WTC11 (cell line): ENCODE measurements at places on chromosomes 16 and 17. TPM values are rescaled to one million over a fixed set of nuclear protein-coding genes. Genes with fewer than 3 reads are reported as not detected.

DNA sequence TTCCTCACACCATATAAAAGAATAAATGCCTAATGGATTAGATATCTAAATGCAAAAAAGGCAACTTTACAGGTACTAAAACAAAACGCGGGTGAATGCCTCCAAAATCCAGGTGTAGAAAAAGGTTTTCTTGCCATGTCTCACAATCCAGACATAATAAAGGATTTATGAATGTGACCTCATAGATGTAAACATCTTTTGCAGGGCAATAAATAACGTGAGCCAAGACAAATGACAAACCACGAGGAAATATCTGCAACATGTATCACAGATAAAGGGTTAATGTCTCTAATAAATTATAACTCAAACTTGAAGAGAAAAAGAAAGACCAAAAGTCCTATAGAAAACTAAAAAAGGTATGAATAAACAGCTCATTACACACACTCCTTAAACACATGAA lies 180.7 kb downstream of the PARN start:
- no peaks in the 10 kb centered on the region; the same call in 1 of the 2 replicates for H3K36me3 ChIP-seq
- H3K27me3 ChIP-seq = no peaks in the 10 kb centered on the region
- H3K27ac ChIP-seq = 0 out of 2 replicates have a peak overlapping the region, but pooled peaks have one; percentile 16
- H3K4me3 ChIP-seq = no peak overlapping the region
- peaks cover 13% of the 10 kb centered on the region for H3K4me1 ChIP-seq

GRCh38 chr16:58236831-58237230 lies 38.9 kb upstream of the CSNK2A2 start:
- H3K4me1 ChIP-seq = peaks cover 15% of the 10 kb centered on the region
- peak overlapping the region; percentile 90 for H3K4me3 ChIP-seq
- peak overlapping the region; percentile 35 for H3K27ac ChIP-seq
- H3K27me3 ChIP-seq = peaks cover 26% of the 10 kb centered on the region

The GCGR gene
- 0.85 to 1.4 TPM (median 1.4 TPM) in 3 replicates for total RNA-seq

- H3K36me3 ChIP-seq = no peaks in the 10 kb centered on the region
- H3K27me3 ChIP-seq = peaks cover 2% of the 10 kb centered on the region; the same call in 1 of the 2 replicates
- no peak overlapping the region for H3K4me3 ChIP-seq
- DNase-seq = no peak
Measured at GRCh38 chr17:4422864-4423263, 10.9 kb upstream of the SPNS3 start.

DNA sequence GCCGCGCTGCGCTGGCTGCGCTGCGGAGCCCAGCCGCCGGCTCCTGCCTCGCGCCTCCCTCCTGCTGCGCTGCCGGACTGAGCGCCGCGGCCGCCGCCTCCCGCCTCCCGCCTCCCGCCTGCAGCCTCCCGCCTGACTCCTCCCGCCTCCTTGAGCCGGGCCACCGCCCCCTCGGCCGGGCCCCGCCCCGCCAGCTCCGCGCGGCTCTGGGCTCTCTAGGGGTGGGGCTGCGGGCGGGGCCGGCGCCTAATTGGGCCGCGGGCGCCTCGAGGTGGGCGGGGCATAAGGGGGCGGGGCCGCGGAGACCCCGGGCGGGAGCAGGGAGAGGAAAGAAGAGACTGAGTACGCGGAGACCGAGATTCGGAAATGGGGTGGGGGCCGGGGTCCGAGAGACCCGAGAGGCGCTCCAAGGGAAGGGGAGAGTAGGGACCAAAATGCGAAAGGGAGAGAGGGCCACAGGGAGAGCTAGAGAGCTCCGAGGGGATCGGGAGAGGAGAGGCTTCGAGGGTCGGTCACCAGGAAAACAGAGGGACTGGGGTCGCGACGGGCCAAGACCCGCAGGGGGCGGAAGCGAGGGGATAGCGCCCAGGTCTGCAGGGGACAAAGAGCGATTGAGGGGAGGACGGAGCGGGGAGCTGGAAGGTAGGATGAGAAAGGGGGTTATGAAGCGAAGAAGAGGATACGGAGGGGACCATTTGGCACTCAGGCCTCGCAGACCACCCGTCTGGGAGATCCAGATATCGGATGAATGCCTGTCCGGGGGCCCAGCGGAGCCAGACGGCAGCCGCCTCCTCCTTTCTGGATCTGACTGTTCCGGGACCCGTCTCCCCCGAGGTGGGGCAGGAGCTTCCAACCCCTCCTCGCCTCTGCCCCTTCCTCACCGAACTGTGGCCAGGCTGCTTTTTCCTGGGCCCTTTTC lies at the start of gene C1QL1:
Gene C1QL1 (minus strand): TSS at position 79 of the 919 bp plus-strand sequence. CDS start 255 bp downstream, outside the sequence.
- H3K4me3 ChIP-seq = peak within 1 kb of the TSS; percentile 92
- peaks cover 69% of the 10 kb centered on the region for H3K27me3 ChIP-seq
- no peaks in the 10 kb centered on the region for H3K36me3 ChIP-seq

DNA sequence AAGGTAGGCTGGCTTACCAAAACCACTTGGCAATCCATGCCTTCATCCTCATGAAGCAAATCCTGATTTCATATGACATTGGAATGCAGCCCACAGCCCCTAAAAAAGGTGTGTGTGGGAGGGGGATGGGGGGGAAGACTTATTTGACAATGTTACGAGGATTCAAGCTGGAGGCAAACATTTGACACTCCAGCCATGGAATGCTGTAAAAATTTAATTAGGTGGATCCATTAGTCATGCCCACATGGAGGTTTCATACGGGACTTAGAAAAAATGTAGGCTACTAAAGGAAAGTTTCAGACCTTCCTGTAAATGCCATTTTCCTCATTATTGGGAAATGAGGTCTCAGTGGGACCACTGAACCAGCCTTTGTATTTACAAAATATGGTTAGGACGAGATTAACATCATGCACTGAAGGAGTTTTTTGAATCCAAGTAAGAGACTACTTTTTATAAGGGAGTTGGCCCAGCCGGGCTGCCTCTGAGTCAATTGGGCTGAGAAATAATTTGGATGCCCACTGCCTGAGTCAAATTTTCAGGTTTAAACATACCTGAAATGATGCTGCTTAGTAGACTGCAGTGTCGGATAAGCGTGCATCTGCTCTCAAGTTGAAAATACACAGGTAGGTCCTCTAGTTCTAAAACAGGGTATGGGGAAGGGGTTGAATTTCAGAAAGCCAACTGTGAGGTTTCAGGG lies 44.6 kb upstream of the MAF start:
- no peaks in the 10 kb centered on the region for H3K36me3 ChIP-seq
- H3K27ac ChIP-seq = no peak overlapping the region
- H3K27me3 ChIP-seq = no peaks in the 10 kb centered on the region; the same call in 1 of the 2 replicates
- no peak overlapping the region for H3K4me3 ChIP-seq
- DNase-seq = no peak

- H3K27ac ChIP-seq = no peak overlapping the region
- peak; percentile 50 for DNase-seq
- H3K27me3 ChIP-seq = peaks cover 53% of the 10 kb centered on the region
- H3K4me1 ChIP-seq = peaks cover 26% of the 10 kb centered on the region
Measured at GRCh38 chr16:31331141-31331764, 23.7 kb upstream of the ITGAX start.

- peak overlapping the region; percentile 81 for H3K4me3 ChIP-seq
- no peak for DNase-seq
- H3K27me3 ChIP-seq = peaks cover 4% of the 10 kb centered on the region
- no peak overlapping the region for H3K27ac ChIP-seq
- peaks cover 16% of the 10 kb centered on the region for H3K4me1 ChIP-seq
Measured at GRCh38 chr16:27269300-27270150, 953 bp upstream of the NSMCE1 start.

The AURKB gene
- total RNA-seq = 180 to 215 TPM (median 183 TPM) in 3 replicates

DNA sequence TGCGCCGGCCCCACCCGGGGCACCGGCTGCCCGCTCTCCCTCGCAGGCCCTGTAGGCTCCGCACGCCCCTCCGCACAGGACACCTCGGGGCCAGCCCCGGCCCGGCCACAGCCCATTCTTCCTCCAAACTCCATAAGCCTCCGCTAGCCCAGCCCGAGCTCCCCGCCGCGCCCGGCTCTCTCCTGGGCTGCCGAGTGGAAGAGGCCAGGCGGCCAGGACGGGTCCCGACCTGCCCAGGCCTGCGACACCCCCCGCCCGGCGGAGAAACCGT lies 397 bp downstream of the NCOR1 start:
- H3K27ac ChIP-seq = no peak overlapping the region
- H3K27me3 ChIP-seq = no peaks in the 10 kb centered on the region
- peak; percentile 67 for DNase-seq
- H3K4me1 ChIP-seq = peaks cover 23% of the 10 kb centered on the region
- H3K36me3 ChIP-seq = no peaks in the 10 kb centered on the region

- 0 out of 2 replicates have a peak, but pooled peaks cover 3% of the 10 kb centered on the region for H3K4me1 ChIP-seq
- H3K27ac ChIP-seq = no peak overlapping the region
- H3K27me3 ChIP-seq = no peaks in the 10 kb centered on the region; the same call in 1 of the 2 replicates
- no peak for DNase-seq
- no peaks in the 10 kb centered on the region for H3K36me3 ChIP-seq
Measured at GRCh38 chr17:30095507-30096244, 20.9 kb upstream of the NSRP1 start.

The GP1BA gene
- not detected in 3 replicates for total RNA-seq

The TRAP1 gene
- 275 to 290 TPM (median 285 TPM) in 3 replicates for total RNA-seq

GRCh38 chr17:19570544-19571062 lies 36.9 kb downstream of the SLC47A1 start:
- no peaks in the 10 kb centered on the region for H3K36me3 ChIP-seq
- peaks cover 16% of the 10 kb centered on the region for H3K4me1 ChIP-seq
- no peaks in the 10 kb centered on the region; the same call in 1 of the 2 replicates for H3K27me3 ChIP-seq
- no peak for DNase-seq

DNA sequence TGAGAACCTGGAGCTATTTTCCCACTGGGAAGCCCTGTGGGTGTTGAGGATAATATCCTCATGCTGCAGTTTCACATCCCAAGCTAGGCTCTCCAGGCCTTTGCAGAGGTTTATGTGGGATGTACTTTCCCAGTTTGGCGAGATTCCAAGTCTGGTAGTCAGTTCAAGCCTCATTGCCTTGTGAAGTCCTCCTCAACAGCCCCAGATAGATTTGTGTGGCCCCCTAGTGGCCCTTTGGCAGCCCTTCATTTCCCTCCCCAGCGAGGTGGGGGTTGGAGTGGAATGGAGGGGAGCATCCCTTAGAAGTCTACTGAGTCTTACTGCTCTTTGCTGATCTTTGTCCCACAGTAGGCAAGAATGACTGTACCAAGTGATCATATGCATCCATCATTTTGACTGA lies 137.9 kb downstream of the CDH11 start:
- no peak overlapping the region for H3K4me3 ChIP-seq
- no peaks in the 10 kb centered on the region for H3K36me3 ChIP-seq
- DNase-seq = peak; percentile 78
- no peaks in the 10 kb centered on the region for H3K27me3 ChIP-seq
- H3K4me1 ChIP-seq = peaks cover 5% of the 10 kb centered on the region; the same call in 1 of the 2 replicates
- no peak overlapping the region for H3K27ac ChIP-seq

The PAGR1 gene
- 60.1 to 69.0 TPM (median 66.8 TPM) in 3 replicates for total RNA-seq

GRCh38 chr16:3485097-3485745 lies 10.1 kb downstream of the C16orf90 start:
- no peaks in the 10 kb centered on the region for H3K27me3 ChIP-seq
- no peak overlapping the region for H3K4me3 ChIP-seq
- H3K27ac ChIP-seq = no peak overlapping the region
- no peak for DNase-seq
- H3K4me1 ChIP-seq = peaks cover 10% of the 10 kb centered on the region
- H3K36me3 ChIP-seq = peaks cover 31% of the 10 kb centered on the region
